CD4-positive, alpha-beta T cell treated with Interleukin-4 for 4 hours (primary cell): ENCODE measurements at places on chromosomes 12 and 14.
A peak's percentile ranks its signal among the peaks of the same experiment; 100 is the strongest.

- peak; percentile 6 for DNase-seq
These were observed 156.0 kb downstream of the SAMD4A start for GRCh38 chr14:54722791-54723432.

GRCh38 chr12:124545508-124546418, 21.6 kb downstream of the NCOR2 start:
- peak; percentile 24 for DNase-seq

DNA sequence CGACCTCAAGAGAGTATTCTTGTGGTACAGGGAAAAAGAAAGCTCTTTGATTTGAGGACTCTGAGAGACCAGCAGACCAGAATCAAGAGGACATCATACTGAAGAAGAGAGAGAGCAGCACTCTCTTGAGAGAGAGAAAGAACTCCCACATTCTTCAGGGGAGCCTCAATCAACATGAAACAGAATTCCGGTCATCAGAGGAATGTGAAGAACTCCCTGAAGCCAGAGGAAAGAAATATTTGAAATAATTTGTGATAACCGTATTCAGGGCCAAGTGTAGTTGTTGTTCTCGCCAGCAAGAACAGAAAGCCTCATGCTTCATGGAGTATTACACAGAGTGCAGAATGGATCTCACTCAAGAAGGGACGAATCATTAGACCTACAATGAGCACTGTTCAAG, 363.8 kb upstream of the TMEM132C start:
- DNase-seq, result no peak

DNA sequence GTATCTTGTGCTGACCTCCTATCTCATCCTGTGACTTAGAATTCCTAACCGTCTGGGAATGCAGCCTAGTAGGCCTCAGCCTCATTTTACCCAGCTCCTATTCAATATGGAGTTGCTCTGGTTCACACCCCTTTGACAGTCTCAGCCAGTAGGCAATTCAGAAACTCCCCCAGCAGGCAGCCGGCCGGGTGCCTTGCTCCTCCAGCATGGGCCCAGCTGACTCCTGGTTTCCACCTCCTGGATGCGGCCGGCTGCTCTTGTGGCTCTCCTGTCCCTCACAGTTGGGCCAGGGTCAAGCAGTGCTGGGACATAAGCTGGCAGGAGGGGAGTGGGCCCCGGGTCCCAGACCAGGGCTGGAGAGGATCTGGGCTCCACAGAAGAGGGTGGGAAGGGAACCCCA, 58.2 kb downstream of the LRRC74A start:
- DNase-seq, result no peak

DNA sequence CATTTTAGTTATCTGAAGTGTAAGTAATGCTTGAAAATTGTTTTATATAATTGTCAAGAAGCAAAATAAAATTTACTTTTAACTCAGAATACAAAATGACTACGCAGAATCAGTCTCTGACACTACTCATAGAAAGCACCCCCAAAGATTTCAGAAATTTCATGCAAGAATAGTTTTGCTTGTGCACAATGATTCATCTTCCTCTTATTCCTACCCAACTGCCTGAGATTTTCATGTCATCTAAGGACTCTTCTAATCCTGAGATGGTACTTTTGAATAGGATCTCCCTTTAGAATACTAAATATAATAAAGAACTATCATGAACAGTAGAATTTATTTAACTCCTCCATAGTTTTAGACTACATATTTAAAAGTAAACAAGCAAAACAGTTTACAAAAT, 485.3 kb upstream of the MGAT4C start:
- DNase-seq, result no peak

GRCh38 chr14:102717276-102717675, 60.0 kb upstream of the TRAF3 start:
- no peak for DNase-seq

DNA sequence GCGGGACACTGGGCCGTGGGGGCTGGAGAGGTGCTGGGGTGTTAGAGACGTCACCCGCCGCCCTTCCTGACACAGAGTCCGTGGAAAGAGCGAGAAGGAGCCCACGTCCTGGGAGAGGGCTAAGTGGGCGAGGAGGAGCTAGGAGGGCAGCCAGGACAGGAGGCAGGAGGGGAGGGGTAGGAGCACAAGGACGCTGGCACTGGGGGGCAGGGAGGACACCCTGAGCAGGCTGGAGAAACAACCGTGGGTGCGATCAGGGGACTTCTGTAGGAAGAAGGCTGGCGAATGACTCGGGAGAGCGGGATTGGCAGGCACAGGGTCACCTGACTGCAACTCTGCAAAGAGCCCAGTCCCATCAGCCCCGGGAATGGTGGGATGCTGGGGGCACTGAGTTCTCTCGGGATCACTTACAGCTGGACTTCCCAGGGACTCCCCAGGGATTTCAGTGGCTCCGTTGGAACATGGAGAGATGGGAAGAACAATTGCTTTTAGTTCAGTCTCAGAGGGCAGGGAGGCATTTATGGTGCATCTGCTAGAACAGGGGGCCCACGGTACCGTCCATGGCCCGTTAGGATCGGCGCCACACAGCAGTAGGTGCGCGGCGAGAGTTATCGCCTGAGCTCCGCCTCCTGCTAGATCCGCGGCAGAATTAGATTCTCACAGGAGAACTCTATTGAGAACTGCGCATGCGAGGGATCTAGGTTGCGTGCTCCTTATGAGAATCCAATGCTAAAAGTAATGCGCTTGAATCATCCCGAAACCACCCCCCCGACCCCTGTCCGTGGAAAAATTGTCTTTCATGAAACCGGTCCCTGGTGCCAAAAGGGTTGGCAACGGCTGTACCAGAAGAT, 24.3 kb downstream of the UBR7 start:
- no peak for DNase-seq

GRCh38 chr14:66046591-66046990, 439.6 kb upstream of the CCDC196 start:
- DNase-seq, result no peak

DNA sequence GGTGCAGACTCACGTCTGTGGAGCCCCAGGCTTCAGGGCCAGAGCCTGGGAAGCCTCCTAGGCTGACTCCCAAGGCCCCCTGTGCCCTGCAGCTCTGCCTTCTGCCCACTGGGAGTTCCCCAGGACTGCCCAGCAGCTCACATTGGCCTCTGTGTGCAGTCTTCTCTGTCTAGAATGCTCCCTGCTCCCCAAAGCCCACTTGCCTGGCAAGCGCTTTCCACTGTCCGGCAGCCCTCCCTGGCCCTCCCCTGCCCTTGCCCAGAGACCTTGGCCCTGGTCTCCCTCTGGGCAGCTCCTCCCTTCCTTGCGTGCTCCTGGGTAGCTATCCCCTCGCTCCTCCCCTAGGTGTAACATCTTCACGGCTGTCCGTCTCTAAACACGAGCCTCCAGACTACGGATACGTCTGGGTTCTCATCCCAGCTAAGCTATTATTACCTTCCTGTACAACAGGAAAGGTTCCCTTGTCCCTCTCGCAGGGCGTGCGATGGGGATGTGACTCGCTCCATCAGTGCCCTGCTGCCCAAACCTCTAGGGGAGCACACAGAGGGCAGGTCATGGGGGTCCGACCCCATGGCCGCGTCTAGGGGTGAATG, 325.5 kb upstream of the RTL1 start:
- DNase-seq, result no peak

DNA sequence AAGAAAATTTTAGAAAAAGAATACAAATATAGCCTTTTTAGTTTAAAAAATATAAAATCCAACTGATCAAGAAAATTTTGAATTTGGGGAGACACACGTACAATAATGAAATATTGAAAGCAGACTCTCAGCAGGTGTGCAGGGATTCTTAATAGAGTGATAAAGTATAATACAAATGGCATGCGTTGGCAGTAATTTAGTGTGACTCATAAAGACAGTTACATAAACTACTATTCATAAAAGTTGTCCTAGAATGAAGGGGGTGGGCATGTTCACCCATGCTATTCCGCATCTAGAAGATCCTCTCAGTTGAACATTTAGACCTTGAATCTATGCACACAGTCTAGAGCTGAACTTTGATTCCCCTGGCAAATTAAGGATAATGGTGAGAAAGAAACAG, 200.4 kb upstream of the AVPR1A start:
- DNase-seq, result no peak

- no peak for DNase-seq
These were observed 29.4 kb upstream of the CTDSP2 start for GRCh38 chr12:57875753-57876547.

- no peak for DNase-seq
These were observed 52.5 kb downstream of the LMO3 start for GRCh38 chr12:16553457-16553856.

DNA sequence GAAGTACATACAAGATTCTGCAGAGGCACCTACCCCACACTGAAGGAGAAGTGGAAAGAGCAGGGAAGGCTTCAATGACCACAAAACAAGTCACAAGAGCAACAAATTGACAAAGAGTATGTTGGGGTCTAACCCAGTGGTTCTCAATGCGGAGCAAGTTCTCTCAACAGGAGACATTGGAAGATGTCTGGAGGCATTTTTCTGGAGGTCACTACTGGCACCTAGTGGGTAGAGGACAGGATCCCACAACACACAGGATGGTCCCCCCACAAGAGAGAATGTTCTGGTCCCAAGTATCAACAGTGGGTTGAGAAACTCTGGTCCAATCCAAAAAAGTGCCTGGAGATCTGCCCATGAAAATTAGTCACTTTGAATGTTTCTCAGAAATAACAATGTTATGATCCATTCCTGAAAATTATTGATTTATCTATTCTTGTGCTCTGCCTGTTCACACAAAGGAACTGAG, 3.4 kb downstream of the SSH1 start:
- DNase-seq, result no peak

- no peak for DNase-seq
These were observed 13.3 kb downstream of the SELPLG start for GRCh38 chr12:108620236-108620879.

- DNase-seq, result no peak
These were observed 37.5 kb upstream of the SINHCAF start for GRCh38 chr12:31363416-31363809.

DNA sequence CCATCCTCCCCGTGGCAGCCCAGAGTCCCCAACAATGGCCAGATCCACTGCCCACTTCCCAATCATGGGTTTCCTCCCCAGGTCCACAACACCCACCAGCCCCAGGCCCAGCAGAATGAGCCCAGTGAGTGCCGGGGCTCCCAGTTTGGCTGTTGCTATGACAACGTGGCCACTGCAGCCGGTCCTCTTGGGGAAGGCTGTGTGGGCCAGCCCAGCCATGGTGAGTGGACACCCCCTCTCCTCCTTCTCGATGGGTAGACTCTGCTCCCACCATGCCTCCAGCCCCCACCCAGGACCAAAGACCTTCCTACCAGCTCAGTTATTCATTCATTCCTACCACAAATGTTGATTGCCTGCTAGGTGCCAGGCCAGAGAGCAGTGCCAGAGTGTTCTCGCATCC, 23.8 kb downstream of the PAPLN start:
- DNase-seq, result no peak

GRCh38 chr12:107415834-107416233, 269.8 kb upstream of the PWP1 start:
- no peak for DNase-seq

- DNase-seq, result no peak
These were observed 12.0 kb downstream of the KIAA0586 start for GRCh38 chr14:58439476-58439875.

DNA sequence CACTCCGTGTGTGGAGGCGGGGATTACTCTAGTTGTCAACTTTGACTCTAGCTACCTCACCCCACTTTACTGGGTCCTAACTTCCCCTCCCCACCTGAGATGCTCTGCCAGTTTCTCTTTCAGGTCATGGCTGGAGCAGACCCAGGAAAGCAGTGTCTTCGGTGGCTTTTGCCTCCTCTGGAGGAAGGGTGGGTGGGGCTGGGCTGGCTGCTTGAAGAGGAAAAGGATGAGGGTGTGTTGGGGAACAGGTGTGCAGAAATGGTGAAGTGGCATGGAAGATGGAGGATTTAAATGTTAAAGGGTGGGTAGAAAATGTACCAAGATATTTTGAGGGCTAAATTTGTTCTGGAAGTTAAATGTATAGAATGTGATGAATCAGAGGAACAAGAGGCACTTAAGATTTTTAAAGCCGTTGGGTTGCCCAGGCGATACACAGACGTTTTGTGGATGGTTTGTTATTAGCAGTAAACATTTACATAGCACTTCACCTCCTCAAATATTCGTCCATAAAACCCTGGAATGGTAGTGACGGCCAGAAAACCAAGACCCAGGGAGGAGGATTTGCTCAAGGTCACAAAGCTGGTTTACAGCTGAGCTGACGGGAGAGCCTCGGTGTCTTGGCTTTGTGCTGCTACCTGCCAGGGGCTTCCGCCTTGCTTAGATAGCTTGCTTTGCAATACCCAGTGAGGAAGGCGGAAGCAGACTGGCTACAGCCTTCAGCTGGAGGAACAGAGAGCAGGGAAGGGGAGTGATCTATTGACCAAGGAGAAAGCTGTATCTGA, 72.2 kb upstream of the PRMT8 start:
- no peak for DNase-seq

- DNase-seq, result no peak
These were observed 5.5 kb downstream of the PAPOLA start for GRCh38 chr14:96507723-96508122.

GRCh38 chr12:94813314-94813713, 163.0 kb upstream of the TMCC3 start:
- DNase-seq, result no peak
